ENCODE measurements at places on chromosomes 13 and 19.

GRCh38 chr19:50893047-50893736 lies 18.0 kb downstream of the KLK4 start:
- DNase-seq: no peak

DNA sequence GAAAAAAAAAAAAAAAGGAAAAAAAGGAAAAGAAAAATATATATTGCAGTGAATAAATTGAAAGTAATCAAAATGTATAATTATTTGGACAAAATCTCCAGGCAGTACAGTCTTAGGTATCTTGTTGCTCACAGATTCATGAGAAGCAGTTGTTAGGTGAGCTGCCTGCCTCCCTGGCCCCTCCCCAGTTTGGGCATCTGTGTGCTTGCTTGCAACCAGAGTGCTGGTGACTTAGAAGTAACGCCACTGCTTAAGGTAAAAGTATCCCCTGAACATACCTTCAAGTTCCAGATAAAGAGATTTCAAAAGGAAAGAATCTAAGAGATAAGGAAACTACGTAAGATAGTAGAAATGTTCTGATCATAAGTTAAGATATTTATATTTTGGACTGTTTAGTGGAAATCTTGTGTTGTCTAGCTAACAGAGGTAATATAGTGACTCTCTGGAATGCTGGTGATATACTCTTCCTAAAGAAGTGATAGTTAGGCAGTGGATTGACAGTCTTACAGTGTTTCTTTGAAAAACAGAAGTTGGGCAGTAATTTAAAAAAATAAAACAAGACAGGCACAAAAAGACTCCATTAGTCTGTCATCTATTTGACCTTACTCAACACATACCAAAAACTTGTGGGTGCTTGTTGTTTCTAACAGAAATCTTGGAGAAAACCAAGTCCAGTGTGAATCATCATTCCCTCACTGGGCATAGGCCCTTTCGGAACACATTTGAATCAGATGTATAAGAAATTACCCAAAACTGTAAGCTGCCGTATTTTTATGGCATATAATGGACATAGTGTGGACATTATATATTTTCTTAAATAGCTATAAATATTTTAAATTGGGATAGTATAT lies 38.3 kb upstream of the KCTD4 start:
- DNase-seq: no peak

DNA sequence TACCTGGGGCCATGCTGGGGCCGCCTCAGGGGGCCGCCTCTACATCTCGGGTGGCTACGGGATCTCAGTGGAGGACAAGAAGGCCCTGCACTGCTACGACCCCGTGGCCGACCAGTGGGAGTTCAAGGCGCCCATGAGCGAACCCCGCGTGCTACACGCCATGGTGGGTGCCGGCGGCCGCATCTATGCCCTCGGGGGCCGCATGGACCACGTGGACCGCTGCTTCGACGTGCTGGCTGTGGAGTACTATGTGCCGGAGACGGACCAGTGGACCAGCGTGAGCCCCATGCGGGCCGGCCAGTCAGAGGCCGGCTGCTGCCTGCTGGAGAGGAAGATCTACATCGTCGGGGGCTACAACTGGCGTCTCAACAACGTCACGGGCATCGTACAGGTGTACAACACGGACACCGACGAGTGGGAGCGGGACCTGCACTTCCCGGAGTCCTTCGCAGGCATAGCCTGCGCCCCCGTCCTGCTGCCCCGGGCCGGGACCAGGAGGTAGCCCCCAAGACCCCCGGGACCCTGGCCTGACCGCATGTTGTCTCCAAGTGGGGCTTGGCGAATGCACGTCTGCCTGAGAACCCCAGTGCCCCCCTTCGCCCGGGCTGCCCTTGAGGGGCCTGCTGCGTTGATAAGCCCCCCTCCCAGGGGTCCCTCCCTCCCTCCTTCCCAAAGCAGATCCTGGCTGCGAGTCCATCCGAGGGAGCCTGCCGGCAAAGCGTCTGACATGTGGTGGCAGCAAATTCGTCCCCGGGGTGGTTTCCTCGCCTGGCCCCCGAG lies 14.5 kb upstream of the CRTC1 start:
- no peak for DNase-seq

- DNase-seq: no peak
Observed at GRCh38 chr13:39536274-39536673, 66.7 kb downstream of the LHFPL6 start.

DNA sequence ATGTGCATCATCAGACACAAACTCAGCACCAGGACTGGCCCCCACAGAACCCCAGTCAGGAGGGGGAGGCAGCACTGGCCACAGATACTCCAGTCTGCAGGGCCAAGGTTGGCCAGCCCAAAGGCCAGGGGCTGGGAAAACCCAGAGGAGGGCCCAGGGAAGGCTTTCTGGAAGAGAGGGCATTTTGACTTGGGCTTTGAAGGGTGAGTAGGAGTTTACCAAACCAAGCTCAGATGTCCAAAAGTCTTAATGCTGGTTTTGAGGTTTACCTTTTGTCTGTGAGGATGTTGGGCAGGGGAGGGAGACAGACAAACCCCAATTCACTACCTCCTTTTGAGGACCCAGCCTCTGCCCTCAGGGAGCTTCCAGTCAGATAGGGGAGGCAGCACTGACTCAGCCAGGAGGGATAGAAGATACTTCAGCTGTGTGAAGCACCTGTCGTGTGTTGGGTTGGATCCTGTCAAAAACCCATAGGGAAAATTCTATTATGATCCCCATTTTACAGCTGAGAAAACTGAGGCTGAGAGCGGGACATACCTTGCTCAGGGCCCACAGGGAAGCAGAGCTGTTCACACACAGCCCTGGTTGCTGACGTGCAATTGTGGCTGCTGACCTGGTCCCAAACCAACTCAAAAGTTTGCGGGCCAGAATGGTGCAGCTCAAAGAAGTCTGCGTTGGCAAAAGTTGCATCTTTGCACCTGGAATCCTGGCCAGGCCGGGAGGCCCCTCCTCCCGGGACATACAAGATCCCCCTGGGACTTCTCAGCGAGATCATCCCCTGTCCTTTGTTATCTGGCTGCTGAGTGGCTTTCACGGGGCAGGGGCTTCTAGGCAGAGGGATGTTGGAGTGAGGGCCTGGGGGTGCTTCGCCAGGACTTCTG lies 13.1 kb downstream of the CILP2 start:
- DNase-seq: no peak

GRCh38 chr13:43684963-43685725 lies 101.6 kb downstream of the ENOX1 start:
- DNase-seq: no peak

GRCh38 chr19:14440049-14440448 lies 6.9 kb downstream of the PKN1 start:
- DNase-seq: no peak

DNA sequence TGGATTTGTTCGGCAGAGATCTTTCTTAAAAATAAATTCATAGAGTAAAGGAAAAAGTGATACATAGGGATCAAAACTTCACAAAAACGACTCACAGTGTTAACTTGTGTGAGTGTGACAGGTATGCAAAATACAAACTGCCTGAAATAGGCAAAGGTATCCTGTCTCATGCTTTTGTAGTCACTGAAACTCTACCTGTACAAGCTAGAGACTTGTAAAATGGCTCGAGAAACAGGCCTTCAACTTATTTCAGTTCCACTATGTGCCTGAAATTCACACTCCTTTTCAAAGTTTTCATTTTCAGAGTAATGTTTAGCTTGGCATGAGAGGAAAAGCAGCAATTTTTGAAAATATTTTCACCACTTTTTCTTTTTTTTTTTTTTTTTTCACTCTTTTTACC lies 290.4 kb downstream of the DIAPH3 start:
- DNase-seq: no peak

DNA sequence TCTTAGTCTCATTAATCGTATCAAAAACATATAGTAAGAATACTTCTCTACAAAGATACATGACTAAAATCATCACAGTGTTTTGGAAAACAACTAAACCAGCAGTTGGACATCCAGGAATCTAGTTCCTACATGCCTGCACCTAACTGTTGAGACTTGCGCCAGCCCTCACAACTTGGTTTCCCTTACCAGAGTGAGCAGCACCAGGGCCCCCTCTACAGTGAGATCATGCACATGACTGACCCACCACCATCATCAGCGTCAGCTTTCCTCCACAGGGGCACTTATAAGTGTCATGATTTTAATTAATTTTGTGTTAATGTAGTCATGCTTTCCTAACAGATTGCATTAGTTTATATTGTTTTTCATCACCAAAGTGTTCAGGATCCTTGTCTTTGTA lies 1322.0 kb downstream of the EFNB2 start:
- DNase-seq: no peak

DNA sequence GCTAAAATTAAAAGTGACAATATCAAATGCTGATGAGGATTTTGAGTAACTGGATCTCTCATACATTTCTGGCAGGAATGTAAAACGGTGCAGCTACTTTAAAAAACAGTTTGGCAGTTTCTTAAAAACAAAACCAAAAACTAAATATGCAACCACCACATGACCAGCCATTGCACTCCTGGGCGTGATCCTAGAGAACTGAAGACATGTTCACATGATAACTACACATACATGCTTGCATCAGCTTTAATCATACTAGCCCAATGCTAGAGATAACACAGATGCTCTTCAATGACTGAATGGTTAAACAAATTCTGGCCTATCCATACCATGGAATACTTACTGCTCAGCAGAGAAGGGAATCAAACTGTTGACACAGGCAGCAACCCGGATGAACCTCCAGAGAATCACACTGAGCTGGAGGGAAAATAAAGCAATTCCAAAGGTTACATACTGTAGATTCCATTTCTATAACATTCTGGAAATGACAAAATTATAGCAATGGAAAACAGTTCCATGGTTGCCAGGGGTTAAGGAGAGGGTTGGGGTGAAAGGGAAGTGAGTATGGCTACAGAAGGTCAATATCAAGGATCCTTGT lies 25.5 kb upstream of the NAXD start:
- no peak for DNase-seq

GRCh38 chr13:48731001-48731658 lies 77.4 kb downstream of the CYSLTR2 start:
- DNase-seq: no peak

DNA sequence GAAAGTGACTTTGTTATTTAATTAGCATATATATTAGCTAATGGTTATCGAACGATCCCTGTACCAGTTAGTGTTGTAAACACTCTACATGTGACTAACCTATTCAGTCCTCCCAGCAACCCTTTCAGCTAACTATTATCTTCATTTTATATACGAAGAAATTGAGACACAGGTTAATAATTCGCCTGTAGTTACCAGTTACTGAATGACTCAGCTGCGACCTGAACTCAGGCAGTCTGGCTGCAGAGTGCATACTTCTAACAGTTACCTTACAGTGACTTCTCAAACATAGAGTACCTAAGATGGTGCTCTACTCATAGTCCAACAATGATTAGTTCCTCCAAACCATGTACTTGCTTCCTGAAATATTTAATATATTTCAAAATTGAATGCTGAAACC lies 117.7 kb downstream of the FNDC3A start:
- DNase-seq: no peak

Measured in NCI-H1417 (cell line).